ENCODE measurements at places on chromosomes 11 and 22.

- no peak for DNase-seq
These were observed 115.4 kb downstream of the OSBP2 start for GRCh38 chr22:30810105-30810504.

DNA sequence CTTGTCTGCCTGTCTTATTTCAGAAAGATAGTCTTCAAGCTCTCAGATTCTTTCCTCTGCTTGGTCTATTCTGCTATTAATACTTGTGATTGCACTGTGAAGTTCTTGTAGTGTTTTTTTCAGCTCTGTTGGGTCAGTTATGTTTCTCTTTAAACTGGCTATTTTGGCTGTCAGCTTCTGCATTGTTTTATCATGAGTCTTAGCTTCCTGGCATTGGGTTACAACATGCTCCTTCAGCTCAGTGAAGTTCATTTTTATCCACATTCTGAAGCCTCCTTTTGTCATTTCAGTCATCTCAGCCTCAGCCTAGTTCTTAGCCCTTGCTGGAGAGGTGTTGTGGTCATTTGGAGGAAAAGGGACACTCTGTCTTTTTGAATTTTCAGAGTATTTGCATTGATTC is 15.5 kb upstream of the DEPDC7 start:
- peak; percentile 92 for DNase-seq

DNA sequence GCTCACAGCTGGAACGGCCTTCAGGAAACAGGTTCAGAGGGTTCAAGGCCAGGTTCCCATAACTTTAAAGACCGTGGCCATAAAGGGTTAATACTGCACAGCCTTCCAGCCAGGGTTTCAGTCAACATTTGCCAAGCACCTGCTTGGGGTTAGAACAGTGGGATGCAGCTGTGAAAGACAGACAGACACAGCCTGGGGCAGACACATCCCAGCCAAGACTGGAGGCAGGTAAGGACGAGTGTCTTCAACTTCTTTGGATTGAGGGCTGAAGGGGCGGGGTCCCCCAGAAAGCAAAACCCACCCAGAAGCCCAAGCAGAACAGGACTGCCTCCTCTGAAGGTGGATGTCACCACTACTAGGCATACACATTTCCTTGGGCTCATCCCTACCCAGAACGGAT is 14.3 kb downstream of the ARFGAP2 start:
- DNase-seq: no peak

DNA sequence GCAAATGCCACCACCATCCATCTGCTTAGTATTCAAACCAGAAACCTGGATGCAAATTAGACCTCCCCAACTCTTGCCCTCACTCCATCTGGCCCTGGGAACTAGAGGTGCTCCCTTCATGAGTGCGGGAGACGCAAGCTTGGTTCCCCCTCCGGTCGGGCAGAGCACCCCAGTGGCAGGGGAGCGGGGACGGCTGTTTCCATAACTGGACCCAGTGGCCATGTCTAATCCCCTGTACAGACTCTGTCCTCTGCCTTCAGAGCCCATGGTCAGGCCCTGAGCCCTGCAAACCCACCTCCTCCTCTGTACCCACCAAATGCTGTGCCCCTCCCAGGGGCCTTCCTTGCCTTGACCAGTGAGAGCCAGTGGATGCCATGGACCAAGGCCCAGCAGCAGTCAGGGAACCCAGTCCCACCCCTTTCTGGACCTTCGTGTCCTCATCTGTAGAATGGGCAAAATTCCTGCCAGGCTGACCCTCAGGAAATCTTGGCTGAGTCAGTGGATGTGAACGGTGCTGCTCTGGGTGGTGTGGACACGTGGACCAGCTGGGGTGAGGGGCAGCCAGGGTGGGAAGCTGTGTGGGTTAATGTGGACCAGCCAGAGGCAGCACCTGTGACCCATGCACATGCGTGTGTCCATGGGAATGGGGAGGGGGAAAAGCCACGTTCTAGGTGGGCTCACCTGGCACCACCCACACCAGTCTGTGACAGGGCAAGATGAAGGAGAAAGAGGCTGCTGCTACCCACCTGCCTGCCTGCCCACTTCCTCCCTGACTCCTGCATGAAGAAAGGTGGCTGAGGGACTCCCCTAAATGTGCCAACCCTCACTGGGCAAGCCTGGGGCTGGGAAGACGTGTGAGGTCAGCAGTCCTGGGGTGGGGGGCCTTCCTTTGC is 72.8 kb downstream of the LRRC32 start:
- DNase-seq: no peak

DNA sequence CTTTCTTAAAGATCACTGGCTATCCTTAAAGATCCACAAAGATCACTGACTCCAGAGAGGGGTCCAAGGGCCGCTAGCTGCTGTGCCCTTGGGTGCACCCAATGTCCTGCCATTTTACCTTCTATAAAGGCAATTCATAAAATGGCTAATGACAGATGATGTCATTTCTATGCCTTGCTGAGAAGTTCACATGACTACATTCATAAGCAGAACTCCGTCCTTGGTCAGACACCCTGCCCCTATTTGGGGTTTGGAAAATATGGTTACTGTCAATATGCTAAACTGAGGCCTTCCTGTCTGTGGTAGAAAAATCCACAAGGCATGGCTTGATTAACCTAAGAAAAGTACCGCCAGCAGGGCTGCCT is 60.9 kb upstream of the BMAL1 start:
- no peak for DNase-seq

DNA sequence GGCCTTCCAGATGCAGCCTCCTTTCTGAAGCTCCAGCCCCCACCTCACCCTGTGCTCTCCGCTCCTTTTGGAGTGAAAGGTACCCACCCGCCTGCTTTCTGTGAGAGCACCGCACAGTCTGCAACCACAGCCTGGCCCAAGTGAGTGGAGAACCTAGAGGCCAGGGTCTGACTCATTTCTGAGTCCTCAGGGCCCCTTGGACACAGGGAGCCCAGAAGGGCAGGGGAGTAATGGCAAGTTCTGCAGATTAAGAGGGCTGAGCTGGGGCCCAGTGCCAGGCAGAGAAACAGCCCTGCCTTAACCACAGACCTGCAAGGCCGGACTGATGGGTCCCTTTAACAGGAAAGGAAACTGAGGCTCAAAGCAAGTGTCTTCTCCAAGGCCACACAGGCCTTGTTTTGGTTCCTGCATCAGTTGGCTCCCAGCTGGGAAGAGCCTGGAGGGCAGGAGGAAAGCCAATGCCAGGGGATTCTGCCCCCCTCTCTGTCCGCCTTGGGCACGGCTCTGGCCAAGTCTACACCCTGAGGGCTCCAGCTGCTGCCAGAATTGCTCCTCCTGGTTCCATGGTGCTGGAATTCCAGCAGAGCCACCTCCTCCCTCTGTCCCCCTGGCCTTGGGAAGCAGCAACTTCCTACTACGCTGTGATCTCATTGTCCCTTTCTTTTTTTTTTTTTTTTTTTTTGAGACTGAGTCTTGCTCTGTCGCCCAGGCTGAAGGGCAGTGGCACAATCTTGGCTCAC is 55.1 kb downstream of the CYTH4 start:
- DNase-seq: no peak

- peak; percentile 78 for DNase-seq
These were observed 62.5 kb upstream of the OR4B1 start for GRCh38 chr11:48154151-48154550.

GRCh38 chr11:86244063-86244521 is 461 bp upstream of the EED start:
- peak; percentile 84 for DNase-seq

DNA sequence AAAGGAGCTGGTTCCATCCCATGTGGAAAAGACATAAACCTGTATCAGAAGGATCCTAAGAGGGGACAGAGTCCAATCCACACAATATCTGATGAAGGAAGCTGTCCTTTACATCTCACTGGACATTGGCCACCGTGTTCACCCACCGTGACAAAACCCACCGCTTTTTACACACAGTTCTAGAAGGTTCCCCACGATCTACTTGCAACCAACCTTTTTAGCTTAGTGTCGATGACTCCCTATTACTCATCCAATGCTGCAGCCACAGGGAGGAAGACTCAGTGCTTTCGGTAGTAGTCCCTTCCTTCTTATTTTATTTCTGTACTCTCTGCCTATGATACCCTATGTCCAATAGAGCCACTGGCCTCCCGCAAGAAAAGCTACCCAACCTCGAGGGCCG is 65.4 kb downstream of the MAPK1 start:
- DNase-seq: peak; percentile 23

DNA sequence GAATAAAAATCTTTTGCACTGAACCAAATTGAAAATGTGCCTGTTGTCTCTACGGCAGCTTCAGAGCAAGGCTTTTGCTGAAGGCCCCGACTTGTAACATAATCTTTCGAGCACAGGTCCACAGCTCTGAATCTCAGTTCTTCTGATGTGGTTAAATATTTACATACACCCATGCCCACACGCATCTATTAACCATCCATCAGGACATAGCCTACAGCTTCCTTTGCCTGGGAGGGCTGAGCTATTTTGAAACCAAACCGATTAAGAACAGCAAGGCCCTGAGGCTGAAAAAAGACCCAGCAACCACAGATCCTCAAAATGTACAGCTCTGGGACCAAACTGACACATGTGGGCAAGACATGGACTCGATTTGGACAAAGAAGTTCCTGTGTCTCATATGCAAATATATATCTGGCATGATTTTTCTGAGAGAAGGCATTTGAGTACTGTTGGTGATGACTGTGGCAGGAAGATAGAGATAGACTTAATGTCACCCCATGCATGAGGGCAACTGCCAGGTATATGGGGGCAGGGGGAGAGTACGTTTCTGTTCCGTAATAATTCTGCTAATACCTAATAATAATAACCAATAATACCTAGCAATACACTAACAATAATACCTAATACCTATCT is 322.7 kb upstream of the PLET1 start:
- DNase-seq: no peak

- DNase-seq: no peak
These were observed 327 bp upstream of the MED17 start for GRCh38 chr11:93783765-93784144.

- peak; percentile 79 for DNase-seq
These were observed 851 bp downstream of the PTDSS2 start for GRCh38 chr11:450809-451451.

GRCh38 chr11:32809313-32809712 is 14.9 kb upstream of the CCDC73 start:
- DNase-seq: peak; percentile 79

DNA sequence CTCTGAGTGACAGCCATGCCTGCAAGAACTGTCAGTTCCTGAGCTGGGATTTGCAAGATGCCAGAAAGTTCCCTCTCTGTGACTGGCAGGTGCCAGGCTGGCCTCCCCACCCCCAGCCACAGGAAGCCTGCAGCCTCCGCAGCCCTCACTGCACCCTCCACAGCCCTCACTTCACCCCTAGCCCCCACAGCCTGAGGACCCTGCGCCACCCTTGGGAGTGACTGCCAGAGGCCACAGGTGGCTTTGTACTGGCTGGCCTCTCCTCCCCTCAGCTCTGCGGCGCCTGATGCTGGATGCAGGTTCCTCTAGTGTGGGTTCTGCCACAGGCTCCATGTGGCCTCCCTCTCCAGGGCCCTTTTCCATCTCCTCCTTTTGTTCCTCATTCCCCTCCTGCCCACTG is 28.7 kb downstream of the MPPED1 start:
- no peak for DNase-seq

DNA sequence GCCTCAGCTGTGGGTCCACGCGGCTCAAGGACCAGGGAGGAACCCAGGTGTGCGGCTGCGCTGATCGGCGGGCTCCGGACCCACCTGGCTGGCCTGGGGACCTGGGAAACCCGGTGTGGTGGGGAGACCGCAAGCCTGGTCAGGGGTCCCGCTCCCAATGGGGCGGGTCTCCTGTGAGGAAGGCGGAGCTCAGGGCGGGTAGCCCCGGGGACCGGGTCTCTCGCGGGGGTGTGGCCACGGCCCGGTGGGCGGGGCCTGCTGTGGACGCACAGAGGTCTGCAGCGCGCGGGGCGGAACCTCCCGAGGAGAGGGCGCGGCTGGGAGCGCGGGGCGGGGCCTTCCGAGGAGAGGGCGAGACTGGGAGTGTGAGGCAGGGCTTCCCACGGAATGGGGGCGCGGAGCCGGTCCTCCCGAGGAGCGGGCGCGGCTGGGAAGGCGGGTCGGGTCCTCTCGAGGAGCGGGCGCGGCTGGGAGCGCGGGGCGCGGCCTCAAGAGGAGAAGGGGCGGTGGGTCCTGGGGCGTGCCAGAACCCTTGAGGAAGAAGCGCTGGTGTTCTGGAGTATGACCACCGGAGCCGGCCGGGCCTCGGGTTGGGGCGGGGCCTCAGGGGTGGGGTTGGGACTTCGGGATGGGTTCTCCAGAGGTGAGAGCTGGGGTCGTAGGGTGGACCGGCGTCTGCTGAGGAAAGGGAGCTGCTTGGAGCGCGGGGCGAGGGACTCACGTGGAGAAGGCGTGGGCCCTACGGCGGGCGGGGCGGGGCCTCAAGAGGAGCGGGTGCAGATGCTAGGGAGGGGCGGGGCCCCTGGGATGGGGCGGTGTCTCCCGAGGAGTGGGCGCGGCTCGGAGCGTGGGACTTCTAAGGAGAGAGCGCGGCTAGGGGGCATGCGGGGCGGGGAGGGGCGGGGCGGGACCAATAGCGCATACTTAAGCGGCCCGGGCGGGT is 20.8 kb downstream of the DGCR6L start:
- DNase-seq: peak; percentile 83

GRCh38 chr11:130866831-130867230 is 49.4 kb downstream of the SNX19 start:
- no peak for DNase-seq

DNA sequence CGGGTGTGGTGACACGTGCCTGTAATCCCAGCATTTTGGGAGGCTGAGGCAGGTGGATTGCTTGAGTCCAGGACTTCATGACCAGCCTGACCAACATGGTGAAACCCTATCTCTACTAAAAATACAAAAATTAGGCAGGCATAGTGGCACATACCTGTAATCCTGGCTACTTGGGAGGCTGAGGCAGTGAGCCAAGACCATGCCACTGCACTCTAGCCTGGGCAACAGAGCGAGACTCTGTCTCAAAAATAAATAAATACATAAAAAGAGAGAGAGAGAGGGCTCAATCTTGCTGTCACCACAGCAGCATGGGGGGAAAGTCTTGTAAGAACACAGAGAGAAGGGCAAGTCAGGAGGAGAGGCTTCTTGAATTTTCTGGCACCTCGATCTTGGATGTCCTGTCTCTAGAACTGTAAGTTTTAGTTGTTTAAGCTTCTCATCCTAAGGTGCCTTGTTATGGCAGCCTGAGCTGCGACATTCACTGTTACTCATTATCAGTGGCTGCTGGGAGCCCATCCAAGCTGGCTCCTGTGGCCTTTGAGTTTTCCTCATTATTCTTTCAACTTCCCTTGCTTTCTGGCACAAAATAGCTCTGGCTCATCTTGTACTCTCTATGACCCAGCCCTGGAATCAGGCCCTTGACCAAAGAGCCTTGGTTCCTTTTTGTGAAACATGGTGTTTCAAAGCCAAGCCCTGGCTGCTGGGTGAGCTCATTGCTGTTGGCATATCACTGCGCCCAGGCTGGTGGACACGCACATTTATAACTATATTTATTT is 8.0 kb upstream of the PSMC3 start:
- DNase-seq: no peak

GRCh38 chr11:66071381-66071801 is 1.3 kb downstream of the PACS1 start:
- DNase-seq: no peak

DNA sequence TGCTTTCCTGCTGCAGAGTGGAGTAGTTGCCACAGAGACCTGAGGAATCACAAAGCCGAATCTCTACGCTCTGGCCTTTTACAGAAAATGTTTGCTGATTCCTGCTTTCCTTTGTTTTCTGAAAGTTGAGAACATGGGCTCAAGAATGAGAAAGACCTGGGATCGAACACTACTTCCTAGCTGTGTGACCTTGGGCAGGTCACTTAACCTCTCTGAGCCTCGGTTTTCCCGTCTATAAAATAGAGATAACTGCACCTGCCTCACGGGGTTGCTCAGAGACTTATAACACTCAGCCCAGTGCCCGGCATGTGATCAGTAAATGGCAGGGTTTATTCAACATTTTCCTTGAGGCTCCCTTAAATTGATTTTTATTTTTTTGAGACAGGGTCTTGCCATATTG is 70.9 kb upstream of the ALX4 start:
- no peak for DNase-seq

- DNase-seq: no peak
These were observed 43.6 kb downstream of the OR2AG2 start for GRCh38 chr11:6727971-6728760.
